ENCODE measurements at places on chromosomes 1 and 21.

DNA sequence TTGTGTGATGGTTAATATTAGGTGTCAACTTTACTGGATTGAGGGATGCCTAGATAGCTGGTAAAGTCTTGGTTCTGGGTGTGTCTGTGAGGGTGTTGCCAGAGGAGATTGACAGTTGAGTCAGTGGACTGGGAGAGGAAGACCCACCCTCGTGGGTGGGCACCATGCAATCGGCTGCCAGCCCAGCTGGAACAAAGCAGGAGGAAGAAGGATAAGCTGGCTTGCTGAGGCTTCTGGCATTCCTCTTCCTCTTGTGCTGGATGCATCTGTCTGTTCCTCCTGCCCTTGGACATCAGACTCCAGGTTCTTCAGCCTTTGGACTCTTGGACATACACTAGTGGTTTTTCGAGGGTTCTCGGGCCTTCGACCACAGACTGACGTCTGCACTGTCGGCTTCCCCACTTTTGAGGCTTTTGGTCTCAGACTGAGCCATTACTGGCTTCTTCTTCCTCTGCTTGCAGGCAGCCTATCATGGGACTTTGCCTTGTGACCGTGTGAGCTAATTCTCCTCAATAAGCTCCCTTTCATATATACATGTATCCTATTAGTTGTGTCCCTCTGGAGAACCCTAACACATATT, 184.3 kb upstream of the LMO4 start:
- DNase-seq = no peak

- no peak for DNase-seq
These were observed 27.8 kb upstream of the A3GALT2 start for GRCh38 chr1:33348676-33349080.

GRCh38 chr1:44827197-44828002, 15.7 kb downstream of the PTCH2 start:
- DNase-seq = no peak

DNA sequence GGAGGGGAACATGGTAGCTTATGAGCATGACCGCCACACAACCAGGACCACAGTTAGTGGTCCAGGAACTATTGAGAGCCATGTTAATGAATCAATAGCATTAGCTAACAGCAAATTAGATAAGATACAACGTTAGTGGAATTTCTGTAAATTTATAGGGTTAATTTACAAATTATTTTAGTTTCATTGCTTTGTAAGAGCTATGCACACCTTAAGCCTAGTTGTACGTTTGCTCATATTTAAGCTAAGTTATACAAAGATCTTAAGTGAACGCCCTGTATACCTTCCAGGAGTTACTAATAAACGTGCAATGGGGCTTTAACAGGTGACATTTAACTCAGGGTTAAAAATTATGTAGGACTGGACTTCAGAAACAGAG, 749 bp downstream of the EXOSC10 start:
- no peak for DNase-seq

GRCh38 chr1:190196020-190196419, 281.6 kb downstream of the BRINP3 start:
- no peak for DNase-seq

DNA sequence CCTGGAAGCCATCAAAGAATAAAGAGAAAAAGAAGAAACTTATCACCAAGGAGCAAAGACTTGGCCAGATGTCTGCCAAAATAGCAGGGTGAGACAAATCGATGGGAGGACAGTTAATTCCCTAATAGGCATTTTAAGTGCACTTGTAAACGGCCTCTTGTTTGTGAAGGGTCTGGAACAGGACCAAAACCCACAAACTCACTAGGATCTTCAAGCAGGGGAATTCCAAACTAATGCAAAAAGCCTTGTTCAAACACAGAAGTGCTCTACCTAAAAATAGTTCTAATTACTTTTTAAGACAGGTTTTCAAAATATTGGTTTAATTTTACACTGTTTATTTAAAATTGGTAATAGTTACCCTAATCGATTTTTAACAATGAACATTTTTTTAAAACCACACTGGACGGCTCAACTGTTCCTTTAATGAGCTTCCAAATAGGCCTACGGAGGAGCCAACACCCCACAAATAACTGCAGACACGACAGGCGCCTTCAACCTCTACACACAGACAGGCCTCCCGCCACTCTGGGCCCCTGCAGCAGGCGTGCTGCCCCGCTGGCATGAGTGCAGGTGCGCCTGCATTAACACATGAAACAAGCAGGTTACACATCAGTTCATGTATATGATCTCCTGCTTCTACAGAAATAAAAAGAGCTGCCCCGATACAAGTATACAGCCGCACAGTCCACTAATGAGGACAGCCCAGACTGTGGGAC, 15.8 kb downstream of the UBE2G2 start:
- DNase-seq = no peak

DNA sequence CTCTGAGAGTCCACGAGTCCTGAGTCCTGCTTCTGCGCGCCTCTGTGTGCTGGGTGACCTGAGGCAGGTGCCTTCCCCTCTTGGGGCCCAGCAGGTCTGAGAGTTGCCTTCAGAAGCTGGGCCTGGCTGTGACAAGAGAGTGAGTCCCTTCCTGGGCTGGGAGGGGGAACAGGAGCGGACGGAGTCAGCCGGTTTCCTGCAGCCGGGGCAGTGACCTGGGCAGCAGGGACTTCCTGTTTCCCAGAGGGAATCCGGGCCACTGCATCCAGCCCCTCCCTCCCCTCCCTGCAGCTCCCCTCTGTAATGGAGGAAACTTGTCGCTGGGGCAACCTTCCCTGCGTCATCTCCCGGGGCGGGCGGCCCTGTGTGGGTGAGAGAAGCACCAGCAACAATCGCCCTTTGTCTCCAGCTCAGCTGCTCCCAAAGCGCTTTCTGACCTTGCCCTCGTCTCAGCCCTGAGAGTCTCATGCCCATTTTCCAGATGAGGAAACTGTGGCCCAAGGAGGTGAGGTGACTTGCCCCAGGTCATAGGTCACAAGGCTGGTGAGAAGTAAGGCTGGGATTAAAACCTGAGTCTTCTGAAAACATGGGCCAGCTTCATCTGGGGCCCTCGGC, 61.1 kb downstream of the SDC3 start:
- no peak for DNase-seq

GRCh38 chr1:176315519-176316220, 108.6 kb upstream of the COP1 start:
- DNase-seq = no peak

GRCh38 chr1:77395051-77395450, 113.2 kb downstream of the AK5 start:
- DNase-seq = no peak

DNA sequence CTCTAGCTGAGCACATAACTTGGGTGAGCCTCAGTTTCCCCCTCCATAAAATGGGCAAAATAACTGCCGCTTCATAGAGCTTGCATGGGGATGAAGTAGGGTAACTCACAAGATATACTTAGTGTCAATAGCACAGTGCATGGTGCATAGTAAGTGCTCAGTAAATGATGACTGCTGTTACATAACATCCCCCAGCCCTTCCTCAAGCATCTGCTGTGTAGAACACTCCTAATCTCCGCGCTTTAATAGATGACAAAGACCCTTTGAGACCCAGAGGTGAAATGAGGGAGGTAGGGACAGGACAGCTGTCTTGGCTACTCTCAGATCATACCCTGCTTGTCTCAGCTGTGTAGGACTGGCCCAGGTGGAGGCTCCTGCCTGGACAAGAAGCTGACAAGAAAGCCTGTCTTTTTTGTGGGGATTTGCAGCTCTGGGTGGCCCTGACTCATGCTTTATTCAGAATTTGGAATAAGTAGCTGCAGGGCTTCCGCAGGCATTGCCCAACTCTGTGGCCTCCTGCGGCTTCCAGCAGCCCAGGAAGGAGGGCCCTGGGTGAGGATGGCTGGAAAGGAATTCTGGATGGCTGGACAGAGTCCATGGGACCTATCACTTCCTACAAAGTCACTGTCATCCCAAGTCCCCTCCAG, 20.7 kb upstream of the PADI4 start:
- no peak for DNase-seq

GRCh38 chr1:71766748-71767147, 515.6 kb downstream of the NEGR1 start:
- DNase-seq = no peak

DNA sequence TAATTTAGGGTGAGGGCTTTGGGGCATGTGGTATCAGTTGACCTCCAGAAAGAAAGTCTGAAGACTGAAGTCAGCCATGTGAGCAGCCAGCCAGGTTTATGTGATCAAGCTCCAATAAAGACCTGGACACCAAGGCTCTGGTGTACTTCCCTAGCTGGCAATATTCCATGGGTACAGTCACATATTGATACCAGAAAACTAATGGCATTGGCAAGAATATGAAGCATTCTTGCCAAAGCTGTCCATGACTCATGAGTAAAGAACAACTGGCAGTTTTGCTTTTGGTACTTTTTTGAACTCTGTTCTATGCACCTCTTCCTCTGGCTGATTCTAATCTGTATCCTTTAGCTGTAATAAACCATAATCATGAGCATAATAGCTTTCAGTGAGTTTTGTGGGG, 415.3 kb upstream of the CAMK1G start:
- no peak for DNase-seq

DNA sequence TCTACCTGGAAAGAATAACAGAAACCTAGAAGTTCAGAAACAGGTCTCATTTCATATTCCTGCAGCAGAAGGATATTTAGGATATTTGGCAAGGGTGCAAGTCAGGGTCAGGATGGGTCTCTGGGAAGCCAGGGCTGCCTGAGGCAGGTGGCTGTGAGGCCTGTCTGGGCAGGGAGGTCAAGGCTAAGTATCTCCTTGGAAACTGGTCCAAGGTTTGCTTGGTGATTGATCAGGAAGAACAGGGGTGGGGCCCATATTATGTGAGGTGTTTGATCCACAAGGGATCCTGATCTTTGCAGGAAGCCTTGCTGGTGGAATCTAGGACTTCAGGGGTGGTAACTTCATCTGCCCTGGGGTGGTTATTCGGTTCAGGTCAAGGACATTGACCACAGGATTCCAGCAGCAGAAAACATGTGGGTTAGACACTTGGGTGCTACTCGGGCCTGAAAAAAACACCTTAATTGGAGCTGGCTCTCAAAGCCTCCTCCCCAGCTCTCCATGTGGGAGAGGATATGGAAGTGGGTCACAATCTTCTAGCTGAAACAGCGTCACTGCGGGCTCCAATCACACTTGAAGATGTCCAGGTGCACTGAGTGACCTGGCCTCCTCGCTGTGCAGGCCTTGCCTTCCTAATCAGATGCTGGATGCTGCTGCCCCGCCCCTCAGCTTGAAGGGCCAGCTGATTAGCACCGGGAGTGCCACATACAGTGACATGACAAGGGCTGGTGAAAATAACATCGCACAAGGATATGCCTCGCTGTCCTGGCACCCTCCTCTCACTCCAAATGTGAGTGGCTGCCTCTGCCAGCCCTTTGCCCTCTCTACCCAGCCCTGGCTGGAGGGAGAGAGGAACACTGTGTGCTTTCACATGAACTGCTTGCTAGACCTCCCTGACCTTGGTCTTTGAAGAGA, 8.7 kb downstream of the CTNNBIP1 start:
- no peak for DNase-seq

DNA sequence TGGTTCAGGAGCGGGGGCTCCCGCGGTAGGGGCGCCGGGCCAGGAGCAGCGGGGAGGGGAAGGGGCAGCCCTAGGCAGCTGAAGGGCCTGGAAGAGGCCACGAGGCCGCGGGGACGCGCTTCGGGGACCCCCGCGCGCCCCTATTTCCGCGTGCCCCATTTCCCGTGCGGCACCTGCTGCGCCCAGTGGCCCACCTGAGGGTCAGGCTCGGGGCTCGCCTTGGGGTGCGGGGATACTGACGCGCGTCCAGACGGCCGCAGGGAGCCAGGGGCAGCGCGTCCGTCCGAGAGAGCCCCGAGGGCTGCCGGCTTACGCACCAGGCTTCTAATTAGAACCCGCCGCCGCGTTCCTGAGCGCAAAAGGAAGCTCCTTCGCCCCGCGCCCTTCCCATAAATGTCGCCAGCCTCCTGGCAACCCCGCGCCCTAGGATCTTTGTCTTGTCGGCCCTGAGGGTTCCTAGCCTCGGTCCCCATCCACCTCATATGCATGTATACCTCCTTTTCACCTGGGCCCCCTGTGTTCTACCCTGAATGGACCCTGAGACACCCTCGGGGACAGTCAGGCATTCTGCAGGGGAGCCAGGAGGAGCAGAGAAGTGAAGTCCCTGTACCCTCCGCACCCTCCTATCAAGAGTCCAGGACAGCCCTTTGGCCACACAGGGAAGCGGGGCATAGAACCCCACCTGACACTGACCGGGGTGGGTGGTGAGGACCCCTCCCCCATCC, 1.8 kb downstream of the WNT3A start:
- DNase-seq = no peak

Data from activated naive CD4-positive, alpha-beta T cell treated with anti-CD3 and anti-CD28 coated beads, Interleukin-2, amount 50 U/mL, for 72 hours (primary cell).